ENCODE measurements at places on chromosomes 11 and 22.

DNA sequence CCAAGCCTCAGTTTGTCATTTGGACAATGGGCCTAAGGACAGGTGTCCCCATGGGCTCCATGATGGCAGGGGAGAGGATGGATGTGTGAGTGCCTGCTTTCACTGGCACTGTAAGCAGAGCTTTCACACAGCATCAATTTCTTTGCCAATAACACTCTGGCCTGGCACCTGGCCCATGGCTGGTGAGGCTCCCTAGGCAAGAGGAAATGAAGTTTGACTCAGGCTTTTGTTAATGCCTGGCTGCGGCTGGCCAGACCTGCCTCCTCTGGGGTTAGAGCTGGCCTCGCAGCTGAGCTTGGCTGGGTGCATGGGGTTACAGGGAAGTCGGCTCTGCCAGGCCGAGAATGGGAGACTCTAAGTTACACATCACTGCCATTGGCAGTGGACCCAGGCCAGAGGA is 30.0 kb upstream of the SEZ6L start:
- DNase-seq = no peak

DNA sequence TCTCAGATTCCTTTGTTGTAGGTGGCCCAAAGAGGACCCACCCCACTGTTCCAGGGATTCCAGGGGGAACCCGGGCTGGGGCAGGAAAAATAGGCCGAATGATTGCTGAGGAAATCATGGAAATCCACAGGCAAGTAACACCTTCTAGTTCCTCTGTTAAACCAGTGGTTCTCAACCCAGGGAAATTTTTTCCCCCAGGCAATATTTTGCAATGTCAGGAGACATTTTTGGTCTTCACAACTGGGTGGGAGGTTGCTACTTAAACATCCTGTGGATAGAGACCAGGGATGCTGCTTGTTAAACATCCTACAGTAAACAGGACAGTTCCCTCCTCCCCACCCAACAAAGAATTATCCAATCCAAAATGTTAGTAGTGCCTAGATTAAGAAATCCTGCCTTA is 84.7 kb downstream of the BTBD10 start:
- DNase-seq = no peak

DNA sequence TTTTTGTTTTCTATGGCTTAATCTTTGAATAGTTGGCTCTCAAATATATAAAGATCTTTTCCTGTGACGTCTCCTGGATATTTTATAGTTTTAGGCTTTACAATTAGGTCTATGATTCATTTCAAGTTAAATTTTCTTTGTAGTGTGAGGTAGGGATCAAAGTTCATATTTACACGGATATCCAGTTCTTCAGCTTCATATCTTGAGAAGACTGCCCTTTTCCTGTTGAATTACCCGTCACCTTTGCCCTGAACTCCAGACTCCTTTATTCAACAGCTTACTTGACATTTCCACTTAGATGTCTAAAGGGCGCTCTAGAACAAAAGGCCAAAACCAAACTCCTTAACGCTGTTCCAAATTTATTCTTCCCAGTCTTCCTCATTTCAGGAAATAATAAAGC is 51.7 kb downstream of the TTC17 start:
- no peak for DNase-seq

- DNase-seq = peak; percentile 47
Observed at GRCh38 chr11:65430406-65431217, 8.0 kb downstream of the NEAT1 start.

DNA sequence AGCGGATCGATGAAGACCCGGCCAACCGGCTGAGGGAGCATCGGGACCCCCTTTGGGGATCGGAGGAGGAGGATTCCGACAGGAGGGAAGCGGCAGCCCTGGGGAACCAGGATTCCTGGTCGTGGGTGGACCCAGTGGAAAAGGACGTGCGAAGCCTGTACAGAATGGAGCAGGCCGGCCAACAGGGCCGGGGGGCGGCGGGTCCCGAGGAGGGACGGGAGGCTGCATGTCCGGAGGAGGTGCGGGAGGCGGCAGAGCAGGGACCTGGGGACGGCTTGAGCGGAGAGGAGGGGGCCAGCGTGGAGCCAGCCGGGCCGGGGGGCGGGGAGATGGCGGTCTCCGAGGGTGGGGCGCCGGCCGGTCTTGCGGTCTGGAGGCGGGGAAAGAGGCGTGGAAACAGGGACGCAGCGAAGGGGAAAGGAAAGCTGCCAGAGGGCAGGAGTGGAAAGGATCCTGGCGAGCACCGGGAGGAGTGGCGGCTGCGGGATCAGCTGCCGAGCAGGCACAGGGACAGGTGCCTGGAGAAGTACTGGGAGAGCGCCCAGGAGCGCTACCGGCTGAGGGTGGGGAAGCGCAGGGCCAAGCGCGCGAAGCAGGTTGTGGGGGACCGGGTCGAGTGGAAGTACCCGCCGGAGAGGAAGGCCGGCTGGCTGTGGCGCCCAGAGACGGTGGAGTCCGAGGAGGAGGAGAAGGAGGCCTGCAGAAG is at the start of gene ANO5:
ANO5 (plus strand) TSS at position 444 of the 706 bp plus-strand sequence. CDS start 408 bp downstream, outside the sequence.
- peak; percentile 65 for DNase-seq

DNA sequence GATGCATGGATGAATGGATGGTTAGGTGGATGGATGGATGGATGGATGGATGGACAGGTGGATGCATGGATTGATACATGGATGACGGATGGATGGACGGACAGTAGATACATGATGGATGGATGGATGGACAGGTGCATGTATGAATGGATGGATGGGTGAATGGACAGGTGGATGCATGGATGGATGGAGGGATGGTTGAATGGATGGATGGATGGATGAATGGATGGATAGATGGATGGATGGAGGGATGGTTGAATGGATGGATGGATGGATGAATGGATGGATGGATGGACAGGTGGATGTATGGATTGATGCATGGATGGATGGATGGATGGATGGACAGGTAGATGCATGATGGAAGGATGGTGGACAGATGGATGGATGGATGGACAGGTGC is 51.7 kb downstream of the MACROD1 start:
- DNase-seq = no peak

DNA sequence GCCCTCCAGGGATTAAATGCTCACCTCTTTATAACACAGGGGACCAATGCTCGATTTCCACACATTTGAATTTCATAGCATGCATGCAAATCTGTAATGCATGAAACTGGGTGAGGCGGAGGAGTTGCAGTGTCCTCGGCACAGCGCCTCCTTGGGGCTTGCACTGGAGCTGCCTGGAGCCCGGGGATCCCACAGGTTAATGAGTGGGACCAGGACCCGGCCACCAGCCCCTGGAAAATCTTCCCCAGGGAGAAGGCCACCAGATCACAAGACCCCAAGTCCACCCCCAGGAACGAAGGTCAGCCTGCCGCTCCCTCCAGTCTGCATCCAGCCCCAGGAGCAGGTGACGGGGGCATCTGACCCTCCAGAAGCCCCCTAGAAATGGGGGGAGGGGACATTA is 119.1 kb downstream of the MN1 start:
- no peak for DNase-seq

- no peak for DNase-seq
Observed at GRCh38 chr11:19392847-19393518, 152.2 kb upstream of the E2F8 start.

DNA sequence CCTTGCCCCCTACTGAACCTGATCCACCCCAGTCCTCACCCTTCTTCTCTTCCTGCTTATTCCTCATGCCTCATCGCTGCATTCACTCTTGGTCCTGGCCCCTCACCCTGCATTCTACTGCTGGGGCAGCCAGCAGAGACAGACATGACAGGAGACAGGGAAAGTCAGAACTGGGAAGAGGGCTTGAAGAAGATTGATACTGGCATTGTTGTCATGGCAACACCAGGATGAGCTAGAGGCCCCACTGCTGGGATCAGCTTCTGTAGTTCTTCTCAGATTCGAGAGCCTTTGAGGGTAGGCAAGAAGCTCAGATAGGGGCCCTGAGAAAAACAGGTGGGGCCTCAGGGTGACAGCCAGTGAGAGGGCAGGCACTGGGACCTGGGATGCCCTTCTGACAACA is 264.3 kb downstream of the MIAT start:
- DNase-seq = no peak

GRCh38 chr11:119726585-119727522 is 2.1 kb downstream of the NECTIN1 start:
- DNase-seq = peak; percentile 61

DNA sequence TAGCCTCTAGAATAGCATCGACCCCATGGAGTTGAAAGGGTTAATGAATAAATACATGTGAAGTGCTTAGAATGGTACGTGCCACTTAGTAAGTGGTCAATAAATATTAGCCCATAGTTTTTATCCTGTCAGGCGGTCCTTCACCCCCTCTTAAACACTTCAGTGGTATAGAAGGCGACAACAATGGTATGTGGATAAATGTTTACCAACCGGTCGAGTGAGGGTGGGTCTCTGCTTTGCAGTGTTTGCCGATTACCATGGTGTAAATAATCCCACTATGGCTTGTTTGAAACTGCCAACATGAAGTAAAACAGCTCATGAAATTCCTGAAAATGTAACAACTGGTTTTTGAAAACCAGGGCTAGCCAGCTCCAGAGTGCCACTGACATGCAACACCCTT is 541.2 kb downstream of the BUD13 start:
- DNase-seq = no peak

DNA sequence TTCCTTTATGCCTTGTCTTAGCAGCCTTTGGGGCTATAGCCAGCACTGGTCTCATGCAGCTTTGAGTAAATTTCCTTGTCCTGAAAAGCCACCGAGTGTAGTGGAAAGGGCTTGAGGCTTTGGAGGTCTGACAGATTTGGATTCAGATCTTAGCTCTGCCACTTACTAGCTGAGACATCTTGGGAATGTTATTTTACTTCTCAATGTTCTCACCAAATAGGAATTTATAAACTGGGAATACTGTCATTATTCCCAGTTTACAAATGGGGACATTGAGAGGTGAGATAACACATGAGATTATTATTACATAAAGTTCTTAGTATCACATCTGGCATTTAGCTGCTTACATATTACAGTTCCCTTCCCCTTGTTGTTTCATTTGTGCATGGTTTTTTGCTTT is 95.5 kb downstream of the COMMD9 start:
- DNase-seq = no peak

GRCh38 chr11:122215244-122215992 is 99.4 kb upstream of the BLID start:
- DNase-seq = peak; percentile 76

- DNase-seq = peak; percentile 31
Observed at GRCh38 chr11:76371170-76371569, 9.8 kb downstream of the THAP12 start.

GRCh38 chr11:13972944-13973343 is 10.4 kb downstream of the SPON1 start:
- no peak for DNase-seq

- peak; percentile 74 for DNase-seq
Observed at GRCh38 chr11:45803971-45804760, 783 bp upstream of the SLC35C1 start.

DNA sequence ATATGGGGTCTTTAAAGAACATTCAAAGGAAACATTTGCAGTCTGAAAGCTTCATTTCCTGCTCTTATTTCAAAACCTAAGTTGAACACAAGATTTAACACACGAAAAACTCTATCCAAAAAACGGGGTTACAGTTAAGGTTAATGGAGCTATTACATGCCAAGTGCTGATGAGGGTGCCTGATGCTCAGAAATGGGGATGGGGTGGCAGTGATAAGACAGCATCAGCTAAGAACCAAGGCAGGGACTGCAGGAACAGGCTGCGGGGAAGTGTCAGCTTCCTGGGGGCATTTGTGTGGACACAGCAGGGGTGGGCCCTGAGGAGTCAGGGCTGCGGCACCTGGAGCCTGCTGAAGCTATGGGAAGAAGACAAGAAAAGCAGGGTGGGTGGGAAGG is 12.2 kb downstream of the DGCR2 start:
- DNase-seq = peak; percentile 64

- DNase-seq = no peak
Observed at GRCh38 chr11:117977029-117977428, 9.2 kb upstream of the IL10RA start.

DNA sequence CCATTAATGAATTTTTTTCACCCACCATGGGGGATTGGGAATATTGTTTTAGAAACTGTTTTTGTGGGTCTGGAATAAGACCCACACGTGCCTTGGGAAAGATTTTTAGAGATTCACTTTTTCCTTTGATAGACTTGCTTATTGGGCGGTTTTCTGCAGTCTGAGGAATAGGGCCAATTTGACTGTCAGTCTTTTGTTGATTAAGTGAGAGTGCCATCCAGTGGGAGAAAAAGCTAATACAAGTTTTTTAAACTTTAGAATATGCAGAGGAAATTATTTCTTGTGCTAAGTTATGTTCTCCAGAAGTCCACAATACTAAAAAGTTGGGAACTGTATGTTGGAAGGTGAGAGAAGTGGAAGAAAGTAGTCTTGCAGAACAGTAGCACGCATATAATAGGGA is 56.1 kb downstream of the PRMT3 start:
- DNase-seq = peak; percentile 70

DNA sequence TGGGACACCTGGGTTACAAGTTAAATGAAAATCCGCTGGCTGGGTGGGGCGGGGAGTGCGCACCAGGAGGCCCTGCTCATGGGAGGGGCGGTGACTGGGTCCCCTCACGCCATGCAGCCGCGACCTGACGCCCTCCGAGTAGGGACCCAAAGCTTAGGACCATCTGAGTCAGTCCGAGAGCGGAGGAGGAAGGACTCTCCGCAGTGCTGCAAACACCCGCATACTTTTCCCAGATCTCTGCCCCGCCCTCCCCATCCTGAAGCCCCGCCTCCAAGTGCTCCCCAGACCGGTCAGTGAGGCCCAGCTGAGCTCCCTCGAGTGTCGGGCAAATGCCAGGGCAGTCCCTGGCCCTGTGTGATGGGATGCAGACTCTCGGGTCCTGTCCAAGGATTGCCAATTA is 6.6 kb upstream of the FLI1 start:
- no peak for DNase-seq

DNA sequence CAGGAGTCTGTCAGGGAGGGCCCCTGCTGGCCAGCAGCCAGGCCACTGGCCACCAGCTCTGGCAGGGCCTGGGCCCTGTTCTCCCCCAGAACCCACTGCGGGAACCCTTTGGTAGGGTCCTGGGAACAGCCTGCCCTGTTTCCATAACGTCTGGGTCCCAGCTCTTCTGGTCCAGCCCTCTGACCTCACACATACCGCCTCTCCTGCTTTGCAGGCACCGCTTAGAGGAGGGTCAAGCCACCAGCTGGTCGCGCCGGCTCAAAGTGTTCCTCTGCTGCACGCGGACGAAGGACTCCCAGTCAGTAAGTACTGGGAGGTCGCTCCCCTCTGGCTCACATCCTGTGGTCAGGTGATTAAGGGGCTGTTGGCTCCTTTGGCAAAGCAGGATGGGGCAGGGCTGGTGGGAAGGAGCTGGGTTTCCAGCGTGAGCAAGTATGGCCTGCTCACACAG is 26.6 kb upstream of the MYRF start:
- no peak for DNase-seq
